ENCODE measurements at places on chromosomes 5 and 9. TPM values are rescaled to one million over a fixed set of nuclear protein-coding genes. Genes with fewer than 3 reads are reported as not detected.

MLANA gene
- total RNA-seq, result not detected

SCGB3A2 gene
- total RNA-seq, result not detected

APC gene
- 75.8 TPM for total RNA-seq

CMYA5 gene
- 1.6 TPM for total RNA-seq

FOXD4L3 gene
- not detected for total RNA-seq

SH3PXD2B gene
- 16.9 TPM for total RNA-seq

PLAC8L1 gene
- not detected for total RNA-seq

TNPO1 gene
- 71.9 TPM for total RNA-seq
